Hematopoietic multipotent progenitor cell treated with erythropoietin and hydrocortisone succinate and interleukin-3 and kit ligand, for 8 days (in vitro differentiated cells): ENCODE measurements at places on chromosomes 13 and 19.

DNA sequence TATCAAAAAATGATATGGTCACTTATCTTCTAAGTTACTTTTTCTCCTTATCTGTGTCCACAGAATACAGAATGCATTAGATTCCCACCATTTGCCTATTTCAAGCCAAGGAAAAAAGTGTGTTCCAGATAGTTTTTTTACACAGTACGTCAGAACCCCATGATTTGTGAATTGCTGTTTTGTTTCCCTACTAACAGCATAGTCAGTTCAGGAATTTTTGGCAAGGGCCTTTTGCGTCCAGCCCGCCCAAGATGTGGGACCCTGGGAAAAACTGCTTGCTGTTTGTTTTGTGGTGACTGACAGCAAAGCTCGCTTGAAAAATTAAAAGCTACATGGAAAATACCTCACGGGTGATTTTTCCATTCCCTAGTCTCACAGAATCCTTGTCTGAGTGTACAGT, 20.4 kb upstream of the FAM216B start:
- DNase-seq: no peak

DNA sequence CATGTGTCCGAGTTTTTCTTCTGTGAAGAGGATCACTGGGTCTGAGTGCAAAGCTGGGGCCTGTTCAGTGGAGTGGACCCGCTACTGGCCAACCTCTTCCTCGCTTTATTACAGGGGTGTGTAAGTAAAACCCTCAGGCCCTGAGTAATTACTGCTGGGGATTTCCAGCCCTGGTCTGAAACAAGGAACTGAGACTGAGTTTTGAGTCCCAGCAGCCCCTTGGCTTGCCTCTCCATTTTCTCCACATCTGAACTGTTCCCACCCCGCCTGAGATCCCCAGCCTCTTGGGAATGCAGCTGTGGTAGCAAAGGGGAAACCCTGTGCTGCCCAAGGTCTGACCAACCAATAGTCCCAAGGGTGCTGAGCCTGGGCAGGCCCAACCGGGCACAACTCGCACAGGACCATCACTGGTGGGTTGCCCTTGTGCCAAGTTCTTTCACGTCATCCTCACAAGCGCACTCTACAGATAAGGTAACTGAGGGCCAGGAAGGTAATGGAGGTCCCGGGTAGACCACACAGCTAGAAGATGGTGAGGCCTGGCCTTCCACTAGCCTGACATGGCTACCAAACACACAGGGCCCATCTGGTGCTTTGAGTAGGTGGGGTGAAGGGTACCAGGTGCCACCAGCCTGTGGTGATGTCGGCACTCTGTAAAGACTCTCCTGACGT, 13.7 kb upstream of the SLC35E1 start:
- no peak for DNase-seq

- no peak for DNase-seq
Observed at GRCh38 chr19:19056636-19057275, 7.0 kb upstream of the SLC25A42 start.

DNA sequence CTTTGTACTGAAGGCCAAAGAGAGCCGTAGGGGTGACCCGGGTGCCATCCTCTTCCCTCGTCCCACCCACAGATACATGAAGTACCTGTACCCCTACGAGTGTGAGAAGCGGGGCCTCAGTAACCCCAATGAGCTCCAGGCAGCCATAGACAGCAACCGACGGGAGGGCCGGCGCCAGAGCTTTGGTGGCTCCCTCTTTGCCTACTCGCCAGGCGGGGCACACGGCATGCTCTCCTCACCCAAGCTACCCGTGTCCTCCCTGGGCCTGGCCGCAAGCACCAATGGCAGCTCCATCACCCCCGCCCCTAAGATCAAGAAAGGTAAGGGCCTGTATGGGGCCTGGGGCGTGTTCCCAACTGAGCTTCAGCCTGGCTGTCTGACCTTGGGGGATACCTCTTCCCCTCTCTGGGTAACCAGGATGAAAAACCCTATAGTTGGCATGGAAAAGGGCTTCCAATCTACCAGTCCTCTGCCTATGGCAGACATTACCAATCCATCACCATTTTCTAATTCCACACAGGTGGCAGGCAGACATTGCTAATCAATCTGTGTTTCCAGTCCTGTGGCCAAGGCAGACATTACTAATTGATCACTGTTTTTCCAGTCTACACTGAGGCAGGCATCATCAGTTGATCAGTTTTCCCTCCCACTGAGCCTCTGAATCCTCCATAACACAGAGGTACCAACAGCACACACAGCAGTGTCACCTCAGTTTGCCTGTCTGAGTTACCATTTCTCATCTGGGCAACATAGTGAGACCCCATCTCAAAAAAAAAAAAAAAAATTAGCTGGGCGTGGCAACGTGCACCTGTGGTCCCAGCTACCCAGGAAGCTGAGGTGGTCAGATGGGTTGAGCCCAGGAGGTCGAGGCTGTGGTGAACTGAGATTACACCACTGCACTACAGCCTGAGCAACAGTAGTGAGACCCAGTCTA, 19.1 kb upstream of the WDR18 start:
- peak; percentile 28 for DNase-seq

DNA sequence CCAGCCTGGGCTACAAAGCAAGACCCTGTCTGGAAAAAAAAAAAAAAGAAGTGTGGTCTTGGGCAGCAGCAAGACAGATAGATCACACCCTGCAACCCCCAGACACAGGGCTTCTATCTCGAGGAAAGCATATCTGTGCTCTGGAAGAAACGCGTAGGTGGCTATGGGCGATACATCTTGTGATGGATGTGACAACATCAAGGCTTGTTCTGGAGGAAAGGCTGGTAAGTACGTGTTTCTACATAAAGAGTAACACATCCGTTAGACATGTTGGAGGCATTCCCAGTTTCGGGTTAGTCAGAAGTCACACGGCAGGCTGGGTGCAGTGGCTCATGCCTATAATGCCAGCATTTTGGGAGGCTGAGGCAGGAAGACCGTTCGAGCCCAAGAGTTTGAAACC, 6.6 kb upstream of the DHDH start:
- DNase-seq: peak; percentile 59
